ENCODE measurements at places on chromosomes 3 and 15. TPM values are rescaled to one million over a fixed set of nuclear protein-coding genes. Genes with fewer than 3 reads are reported as not detected.

Gene ARIH1
- total RNA-seq = 108 TPM

Gene PPP1R14D
- total RNA-seq = 19.5 TPM

Gene PYGO1
- total RNA-seq = 3.4 TPM

Gene HRG
- total RNA-seq = not detected

GRCh38 chr3:172201136-172201869 lies 161.9 kb downstream of the FNDC3B start:
- peak; percentile 74 for DNase-seq
- peaks cover 35% of the 10 kb centered on the region for H3K4me1 ChIP-seq
- H3K27me3 ChIP-seq = no peaks in the 10 kb centered on the region
- H3K27ac ChIP-seq = peak overlapping the region; percentile 74
- no peaks in the 10 kb centered on the region for H3K36me3 ChIP-seq
- H3K4me3 ChIP-seq = no peak overlapping the region

GRCh38 chr3:102000620-102001209 lies 151.4 kb downstream of the NFKBIZ start:
- no peaks in the 10 kb centered on the region for H3K36me3 ChIP-seq
- no peak overlapping the region for H3K27ac ChIP-seq
- no peak for DNase-seq
- H3K4me3 ChIP-seq = no peak overlapping the region

GRCh38 chr15:39403640-39404117 lies 177.2 kb upstream of the THBS1 start:
- DNase-seq = no peak
- peaks cover 11% of the 10 kb centered on the region for H3K4me1 ChIP-seq
- no peak overlapping the region for H3K4me3 ChIP-seq
- H3K27ac ChIP-seq = no peak overlapping the region

- H3K27me3 ChIP-seq = no peaks in the 10 kb centered on the region
- H3K4me1 ChIP-seq = no peaks in the 10 kb centered on the region
- H3K4me3 ChIP-seq = no peak overlapping the region
- H3K27ac ChIP-seq = no peak overlapping the region
Measured at GRCh38 chr3:134879990-134880389, 84.9 kb downstream of the EPHB1 start.

GRCh38 chr3:129286081-129286480 lies 7.4 kb downstream of the HMCES start:
- H3K36me3 ChIP-seq = no peaks in the 10 kb centered on the region
- H3K4me3 ChIP-seq = no peak overlapping the region
- no peak for DNase-seq
- H3K27ac ChIP-seq = no peak overlapping the region
- no peaks in the 10 kb centered on the region for H3K27me3 ChIP-seq

- H3K36me3 ChIP-seq = no peaks in the 10 kb centered on the region
- peak; percentile 15 for DNase-seq
- no peaks in the 10 kb centered on the region for H3K27me3 ChIP-seq
- no peaks in the 10 kb centered on the region for H3K4me1 ChIP-seq
- no peak overlapping the region for H3K4me3 ChIP-seq
- no peak overlapping the region for H3K27ac ChIP-seq
Measured at GRCh38 chr15:99343881-99344551, 92.7 kb downstream of the LRRC28 start.

DNA sequence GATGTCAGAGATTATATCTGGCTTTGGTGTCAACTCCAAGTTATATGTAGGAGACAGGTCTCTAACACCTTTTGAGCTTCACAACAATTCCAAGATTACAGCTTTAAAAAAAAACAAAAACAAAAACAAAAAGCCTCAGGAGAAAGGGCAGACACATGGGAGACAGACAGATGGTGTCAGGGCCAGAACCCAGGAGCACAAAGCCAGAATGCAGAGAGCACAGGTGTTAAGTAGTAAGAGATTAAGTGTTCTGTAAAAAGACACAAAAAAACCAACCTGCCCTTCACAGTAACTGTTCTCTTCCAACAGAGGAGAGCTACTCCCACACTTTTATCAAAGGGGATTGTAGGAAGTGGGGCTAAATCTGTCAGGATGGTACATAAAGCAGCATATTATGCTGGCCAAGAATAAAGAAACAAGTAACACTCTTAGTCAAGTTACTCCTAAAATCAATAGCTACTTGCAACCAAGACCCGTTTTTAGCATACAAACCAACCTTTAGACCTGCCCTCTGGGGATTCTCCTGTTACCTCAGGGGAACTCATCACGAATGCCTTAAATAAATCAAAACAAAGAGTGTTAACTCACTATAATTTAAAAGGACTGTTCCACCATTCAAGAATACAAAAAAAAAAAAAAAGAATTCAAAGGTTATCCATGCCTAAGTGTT lies 5.9 kb downstream of the CPEB1 start:
- H3K4me1 ChIP-seq = no peaks in the 10 kb centered on the region
- H3K4me3 ChIP-seq = no peak overlapping the region
- no peak for DNase-seq
- no peaks in the 10 kb centered on the region for H3K36me3 ChIP-seq
- peaks cover 60% of the 10 kb centered on the region for H3K27me3 ChIP-seq

DNA sequence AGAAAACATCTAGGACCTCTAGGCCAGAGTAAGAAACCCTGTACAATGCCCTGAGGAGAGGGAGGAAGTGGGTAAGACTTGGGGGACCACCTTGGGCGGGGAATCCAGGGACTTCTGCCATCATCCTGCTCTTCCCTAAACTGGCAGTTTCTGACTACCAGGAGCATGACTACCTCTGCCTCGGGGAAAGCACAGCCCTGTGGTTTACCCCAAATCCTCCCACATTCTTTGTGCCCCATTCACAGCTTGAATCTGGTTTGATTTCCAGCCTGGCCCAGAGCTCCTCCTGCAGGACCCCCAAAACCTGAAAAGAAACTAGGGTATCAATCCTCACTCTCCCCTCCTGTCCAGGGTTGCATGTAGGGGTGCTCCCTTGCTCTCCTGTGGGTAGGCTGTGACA lies 4.7 kb downstream of the C3orf18 start:
- DNase-seq = no peak
- no peak overlapping the region for H3K4me3 ChIP-seq
- peaks cover 12% of the 10 kb centered on the region for H3K4me1 ChIP-seq

- H3K36me3 ChIP-seq = no peaks in the 10 kb centered on the region
- DNase-seq = peak; percentile 66
- peak overlapping the region; percentile 31 for H3K27ac ChIP-seq
- peaks cover 32% of the 10 kb centered on the region for H3K4me1 ChIP-seq
Measured at GRCh38 chr15:29568840-29569532, 253.3 kb downstream of the TJP1 start.

DNA sequence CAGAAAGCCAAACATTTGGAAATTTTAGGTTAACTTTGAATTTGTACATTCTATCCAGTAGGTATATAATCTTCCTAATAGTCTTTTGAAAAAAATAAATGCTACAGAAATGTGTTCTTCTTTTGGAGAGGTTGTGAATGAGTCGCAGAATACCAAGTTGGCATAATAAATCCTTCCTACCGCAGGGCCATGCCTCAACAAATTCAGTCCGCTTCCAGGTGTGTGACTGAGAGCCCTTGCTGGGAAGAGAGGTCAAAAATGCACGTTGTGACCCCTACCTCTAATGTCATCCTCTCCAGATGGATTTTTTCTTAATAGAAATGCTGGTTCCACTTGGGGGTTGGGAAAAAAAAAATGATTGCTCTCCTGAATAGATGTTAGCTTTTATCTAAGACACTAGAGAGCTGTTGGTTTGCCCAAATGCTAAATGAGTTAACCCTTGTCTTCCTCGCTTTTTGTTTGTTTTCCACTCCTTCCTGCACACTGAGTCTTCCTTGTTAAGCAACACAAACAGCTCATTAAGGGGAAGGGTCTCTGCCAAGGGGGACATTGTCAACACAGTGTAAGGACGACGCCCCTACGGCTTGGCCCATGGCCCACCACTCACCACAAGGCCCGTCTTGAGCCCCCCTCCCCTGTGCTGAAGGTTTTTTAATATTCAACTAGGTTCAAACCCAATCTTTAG lies 33.9 kb downstream of the RLBP1 start:
- no peak overlapping the region for H3K27ac ChIP-seq
- H3K27me3 ChIP-seq = no peaks in the 10 kb centered on the region
- no peaks in the 10 kb centered on the region for H3K4me1 ChIP-seq
- no peak overlapping the region for H3K4me3 ChIP-seq
- H3K36me3 ChIP-seq = no peaks in the 10 kb centered on the region

GRCh38 chr3:35670408-35670965 lies 31.2 kb downstream of the ARPP21 start:
- no peak overlapping the region for H3K27ac ChIP-seq
- no peaks in the 10 kb centered on the region for H3K4me1 ChIP-seq

Gene GRAMD1C
- total RNA-seq = 2.6 TPM

- DNase-seq = no peak
- H3K4me1 ChIP-seq = no peaks in the 10 kb centered on the region
- no peak overlapping the region for H3K4me3 ChIP-seq
- no peaks in the 10 kb centered on the region for H3K27me3 ChIP-seq
- no peaks in the 10 kb centered on the region for H3K36me3 ChIP-seq
Measured at GRCh38 chr3:115040246-115040645, 106.8 kb downstream of the ZBTB20 start.

DNA sequence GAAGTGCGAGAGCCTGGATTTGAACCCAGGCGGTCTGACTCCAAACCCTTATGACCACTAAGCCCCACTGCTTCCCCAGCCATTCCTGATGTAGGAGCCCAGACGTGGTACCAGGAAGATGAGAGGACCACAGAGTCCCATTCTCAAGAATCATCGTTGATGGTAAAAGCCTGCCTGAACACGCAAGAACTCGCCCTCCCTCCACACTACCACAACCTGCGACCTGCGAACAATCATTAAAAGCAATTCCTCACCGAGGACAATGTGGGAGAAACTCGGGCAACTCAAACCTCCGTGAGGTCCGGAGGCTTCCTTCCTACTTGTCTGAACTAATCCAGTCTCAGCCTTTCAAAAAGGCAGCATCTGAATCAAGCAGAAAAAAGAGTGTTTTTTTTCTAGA lies 10.3 kb downstream of the MAGI1 start:
- H3K4me1 ChIP-seq = peaks cover 8% of the 10 kb centered on the region
- no peak overlapping the region for H3K4me3 ChIP-seq
- H3K36me3 ChIP-seq = no peaks in the 10 kb centered on the region
- DNase-seq = no peak
- H3K27ac ChIP-seq = no peak overlapping the region
- H3K27me3 ChIP-seq = no peaks in the 10 kb centered on the region

DNA sequence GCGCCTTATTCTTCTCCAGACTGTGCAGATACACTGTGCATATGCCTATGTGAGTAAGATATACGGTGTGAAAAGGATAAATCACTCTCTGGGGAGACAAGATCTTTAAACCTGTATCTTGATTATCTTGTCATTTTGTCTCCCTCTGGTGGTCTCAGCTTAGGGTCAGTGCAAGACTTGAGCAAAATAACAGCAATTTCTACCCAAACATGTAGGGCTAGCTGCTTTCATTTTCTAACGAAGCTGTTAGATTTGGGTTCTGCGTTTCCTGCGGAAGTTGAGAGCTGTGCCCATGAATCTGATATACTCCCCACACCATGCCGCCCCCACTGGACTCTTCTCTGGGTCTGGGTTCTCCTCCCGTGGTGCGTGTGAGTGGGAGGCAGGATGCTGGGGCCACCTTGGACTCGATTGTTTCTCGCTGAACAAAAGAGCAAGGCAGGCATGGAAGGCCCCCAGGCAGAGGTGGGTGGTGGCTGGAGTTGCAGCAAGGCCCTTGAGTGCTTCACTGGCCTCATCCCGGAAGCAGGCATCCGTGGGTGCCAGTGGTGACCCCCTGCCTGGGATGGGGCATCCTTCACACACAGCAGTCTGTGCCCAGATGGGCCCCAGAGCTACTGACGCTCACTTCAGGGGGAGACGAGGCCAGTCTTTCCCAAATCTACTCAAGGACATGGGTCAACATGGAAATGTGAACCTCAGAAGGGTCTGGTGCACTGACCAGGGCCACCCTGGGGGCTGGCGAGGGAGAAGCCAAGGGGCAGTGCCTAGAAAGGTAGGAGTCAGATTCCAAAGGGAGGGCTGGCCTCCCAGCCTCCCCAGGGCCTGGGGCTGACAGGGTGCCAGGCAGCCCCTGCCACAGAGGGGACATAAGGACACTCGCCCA lies 179.6 kb downstream of the NSMCE3 start:
- H3K27me3 ChIP-seq = no peaks in the 10 kb centered on the region
- H3K27ac ChIP-seq = no peak overlapping the region
- H3K4me1 ChIP-seq = no peaks in the 10 kb centered on the region
- H3K4me3 ChIP-seq = no peak overlapping the region

GRCh38 chr3:102038477-102039142 lies 189.3 kb downstream of the NFKBIZ start:
- H3K27ac ChIP-seq = no peak overlapping the region
- H3K4me3 ChIP-seq = no peak overlapping the region
- H3K27me3 ChIP-seq = no peaks in the 10 kb centered on the region
- no peak for DNase-seq
- no peaks in the 10 kb centered on the region for H3K4me1 ChIP-seq

GRCh38 chr15:21262851-21263425 lies 177.4 kb downstream of the POTEB3 start:
- H3K27me3 ChIP-seq = no peaks in the 10 kb centered on the region
- no peaks in the 10 kb centered on the region for H3K4me1 ChIP-seq
- no peak overlapping the region for H3K4me3 ChIP-seq
- H3K27ac ChIP-seq = no peak overlapping the region

GRCh38 chr15:51283026-51283425 lies 55.4 kb downstream of the CYP19A1 start:
- no peak overlapping the region for H3K27ac ChIP-seq
- H3K27me3 ChIP-seq = peaks cover 4% of the 10 kb centered on the region
- DNase-seq = no peak
- peaks cover 11% of the 10 kb centered on the region for H3K4me1 ChIP-seq
- H3K36me3 ChIP-seq = no peaks in the 10 kb centered on the region

Gene UCN2
- not detected for total RNA-seq
